ENCODE measurements at places on chromosomes 5 and 9.

DNA sequence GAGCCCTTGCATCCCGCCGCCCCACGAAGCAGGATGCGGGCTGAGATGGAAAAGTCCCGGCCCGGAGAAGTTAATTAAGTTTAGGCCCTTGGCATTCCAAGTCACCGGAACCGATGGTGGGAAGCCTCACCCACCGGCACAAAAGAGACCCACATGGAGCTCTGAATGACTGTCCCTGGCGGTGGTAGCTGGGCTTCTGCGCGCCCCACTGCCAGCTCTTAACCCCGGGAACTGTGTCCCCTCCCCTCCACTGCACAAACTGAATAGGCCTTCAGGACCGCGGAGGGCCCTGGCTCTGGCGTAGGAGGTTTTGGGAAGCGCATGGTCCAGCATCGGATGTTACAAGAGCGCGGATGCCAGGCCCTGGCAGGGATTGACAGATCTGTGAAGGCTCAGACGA, 291.1 kb upstream of the TUT7 start:
- no peak for DNase-seq

- DNase-seq: no peak
Measured at GRCh38 chr9:107216329-107216728, 66.8 kb upstream of the RAD23B start.

DNA sequence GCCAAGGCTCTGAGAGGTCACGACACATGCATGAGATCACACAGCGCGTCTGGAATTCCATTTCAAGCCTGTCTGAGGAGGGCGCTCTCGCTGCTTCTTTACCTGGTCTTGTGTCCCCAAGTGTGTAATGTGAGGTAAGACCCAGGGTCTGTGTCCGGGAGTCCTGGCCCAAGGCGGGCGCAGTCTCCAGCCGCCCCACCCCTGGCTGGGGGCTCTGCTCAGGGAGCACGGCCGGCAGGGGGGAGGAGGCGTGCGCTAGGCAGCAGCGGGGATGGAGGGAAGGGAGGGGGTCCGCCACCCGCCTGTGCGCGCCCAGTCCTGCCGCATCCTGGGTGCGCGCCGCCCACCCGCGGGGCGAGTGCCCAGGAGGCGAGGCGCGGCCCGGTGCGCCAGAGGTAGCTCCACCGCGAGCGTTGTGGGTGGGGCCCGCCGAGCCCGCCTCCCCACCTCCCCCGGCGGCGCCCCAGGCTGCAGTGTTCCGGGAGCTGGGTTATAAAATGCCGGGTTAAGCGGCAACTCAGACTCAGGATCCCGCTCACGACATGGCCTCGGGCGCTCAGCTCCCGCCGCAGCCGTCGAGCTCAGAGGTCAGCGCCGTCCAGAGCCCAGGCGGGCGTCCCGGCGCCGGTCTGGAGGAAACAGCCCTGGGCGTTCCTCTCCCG, at the start of gene CCNI2:
Gene CCNI2 (plus strand): TSS at position 473 of the 662 bp plus-strand sequence. CDS start 70 bp downstream, at position 543.
- peak; percentile 24 for DNase-seq

DNA sequence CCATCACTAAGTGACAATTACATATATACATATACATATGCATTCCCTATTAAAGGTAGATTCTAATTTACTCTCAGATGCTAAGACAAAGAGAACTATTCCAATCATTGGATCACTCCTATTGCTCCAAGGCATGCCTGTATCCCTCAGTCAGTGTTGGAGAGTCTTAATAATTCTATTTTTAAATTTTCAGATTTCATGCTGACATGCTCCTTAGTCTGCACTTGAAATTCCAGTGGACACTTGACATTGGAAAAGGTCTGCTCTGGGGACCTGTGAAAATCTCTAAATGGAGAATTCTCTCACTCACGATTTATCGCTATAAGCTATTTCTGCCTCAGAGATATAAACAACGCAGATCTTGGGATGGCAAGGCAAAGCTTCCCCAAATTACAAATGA, 3.9 kb upstream of the FUBP3 start:
- no peak for DNase-seq

DNA sequence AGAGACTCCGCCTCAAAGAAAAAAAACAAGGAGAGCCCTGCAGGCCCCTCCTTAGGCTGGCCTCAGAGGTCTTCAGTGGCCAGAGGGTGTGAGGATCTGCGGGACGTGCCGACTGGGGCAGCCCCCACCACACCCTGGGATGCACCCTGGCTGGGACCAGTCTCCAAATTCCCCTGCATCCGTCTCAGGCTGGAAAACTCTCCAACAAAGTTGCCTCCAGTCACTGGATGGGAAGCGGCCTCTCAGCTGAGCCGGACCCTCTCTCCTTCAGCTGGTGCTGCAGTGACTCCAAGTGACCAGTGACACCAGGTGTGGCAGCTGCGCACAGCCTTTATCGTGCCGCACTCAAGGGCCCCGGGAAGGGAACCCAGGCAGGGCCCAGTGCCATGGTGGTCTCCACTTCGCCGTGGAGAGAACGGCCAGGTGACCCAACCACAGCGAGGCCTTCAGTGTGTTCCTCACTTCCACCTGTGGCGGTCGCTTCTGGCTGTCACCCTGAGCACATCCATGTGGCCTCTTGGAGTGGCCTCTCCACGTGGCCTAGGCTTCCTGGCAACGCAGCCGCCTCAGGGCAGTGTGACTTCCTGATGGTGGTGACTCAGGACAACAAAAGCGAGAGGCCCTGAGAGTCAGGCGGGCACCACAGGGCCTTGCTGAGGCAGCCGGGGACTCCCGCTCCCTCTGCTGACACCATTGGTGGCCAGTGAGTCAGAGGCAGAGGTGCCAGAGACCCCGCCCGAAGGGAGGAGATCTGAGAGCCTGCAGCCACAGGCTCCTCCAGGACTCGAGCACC, 19.3 kb upstream of the CAMSAP1 start:
- DNase-seq: no peak

DNA sequence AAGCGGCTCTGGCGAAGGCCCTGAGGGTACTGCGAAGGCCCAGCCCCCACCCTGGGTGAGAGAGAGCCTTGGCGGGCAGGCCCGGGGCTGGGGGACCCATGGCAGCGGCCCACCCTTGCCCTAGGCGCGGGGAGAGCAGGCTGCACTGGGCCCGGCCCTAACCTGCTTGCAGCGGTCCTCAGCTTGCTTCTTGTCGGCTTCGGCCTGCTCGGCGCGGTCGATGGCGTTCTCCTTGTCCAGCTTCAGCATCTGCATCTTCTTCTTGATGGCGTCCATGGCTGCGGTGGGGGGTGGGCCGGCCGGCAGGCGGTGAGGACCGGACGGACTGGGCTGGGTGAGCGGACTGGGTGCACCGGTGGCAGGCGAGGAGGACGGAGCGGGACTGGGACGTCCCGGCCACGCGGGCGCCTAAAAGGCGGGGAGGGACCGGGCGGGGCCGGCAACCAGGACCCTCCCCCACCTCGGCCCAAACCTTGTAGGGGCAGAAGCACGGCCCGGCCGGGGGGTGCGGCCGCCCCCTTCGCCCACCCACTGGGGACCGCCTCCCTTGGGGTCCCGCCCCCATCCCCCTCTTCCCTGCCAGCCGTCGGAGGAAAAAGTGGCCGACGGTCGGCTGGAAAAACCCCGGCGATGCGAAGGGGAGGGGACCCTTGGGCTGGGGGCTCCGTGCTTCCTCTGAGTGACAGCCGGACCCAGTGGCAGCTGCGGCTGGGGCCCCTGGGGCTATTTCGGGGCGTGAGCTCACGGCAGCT, at the start of gene TPM2:
Gene TPM2 (minus strand): TSS at position 384 of the 752 bp plus-strand sequence. CDS start 108 bp downstream, at position 276.
- peak; percentile 18 for DNase-seq

DNA sequence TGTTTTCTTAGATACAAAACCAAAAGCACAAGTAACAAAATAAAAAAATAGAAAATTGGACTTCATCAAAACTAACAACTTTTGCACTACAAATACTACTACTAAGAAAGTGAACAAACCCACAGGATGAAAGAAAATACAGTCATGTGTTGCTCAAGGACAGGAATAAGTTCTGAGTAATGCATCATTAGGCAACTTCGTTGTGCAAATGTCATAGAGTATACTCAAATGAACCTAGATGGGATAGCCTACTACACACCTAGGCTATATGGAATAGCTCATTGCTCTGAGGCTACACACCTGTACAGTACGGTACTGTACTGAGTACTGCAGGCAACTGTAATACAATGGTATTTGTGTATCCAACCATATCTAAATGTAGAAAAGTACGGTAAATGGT, 88.3 kb downstream of the RAPGEF1 start:
- no peak for DNase-seq

GRCh38 chr9:108621991-108622855, 233.6 kb downstream of the ACTL7B start:
- no peak for DNase-seq

GRCh38 chr5:177452688-177453638, 6.3 kb downstream of the PRR7 start:
- no peak for DNase-seq

GRCh38 chr9:112495614-112496013, 9.0 kb downstream of the KIAA1958 start:
- no peak for DNase-seq

DNA sequence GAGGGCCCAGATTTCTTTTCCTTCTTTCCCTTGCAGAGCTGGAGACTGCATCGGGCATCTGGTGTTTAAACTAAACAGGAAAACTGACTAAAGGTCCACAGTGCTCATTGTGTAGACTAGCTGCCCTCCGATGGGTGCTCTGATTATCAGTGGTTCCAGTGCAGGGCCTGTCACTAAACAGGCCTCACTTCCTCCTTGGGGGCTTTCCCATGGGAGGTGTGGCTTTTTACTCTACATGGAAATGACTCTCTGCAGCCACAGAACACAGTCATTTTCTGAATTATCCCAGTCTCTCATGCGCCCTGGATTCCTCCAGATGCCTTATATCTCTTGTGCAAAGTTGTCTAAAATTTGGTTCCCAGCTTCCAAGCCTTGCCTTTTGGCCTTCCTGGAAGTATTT, 199.2 kb downstream of the TRIO start:
- DNase-seq: no peak

DNA sequence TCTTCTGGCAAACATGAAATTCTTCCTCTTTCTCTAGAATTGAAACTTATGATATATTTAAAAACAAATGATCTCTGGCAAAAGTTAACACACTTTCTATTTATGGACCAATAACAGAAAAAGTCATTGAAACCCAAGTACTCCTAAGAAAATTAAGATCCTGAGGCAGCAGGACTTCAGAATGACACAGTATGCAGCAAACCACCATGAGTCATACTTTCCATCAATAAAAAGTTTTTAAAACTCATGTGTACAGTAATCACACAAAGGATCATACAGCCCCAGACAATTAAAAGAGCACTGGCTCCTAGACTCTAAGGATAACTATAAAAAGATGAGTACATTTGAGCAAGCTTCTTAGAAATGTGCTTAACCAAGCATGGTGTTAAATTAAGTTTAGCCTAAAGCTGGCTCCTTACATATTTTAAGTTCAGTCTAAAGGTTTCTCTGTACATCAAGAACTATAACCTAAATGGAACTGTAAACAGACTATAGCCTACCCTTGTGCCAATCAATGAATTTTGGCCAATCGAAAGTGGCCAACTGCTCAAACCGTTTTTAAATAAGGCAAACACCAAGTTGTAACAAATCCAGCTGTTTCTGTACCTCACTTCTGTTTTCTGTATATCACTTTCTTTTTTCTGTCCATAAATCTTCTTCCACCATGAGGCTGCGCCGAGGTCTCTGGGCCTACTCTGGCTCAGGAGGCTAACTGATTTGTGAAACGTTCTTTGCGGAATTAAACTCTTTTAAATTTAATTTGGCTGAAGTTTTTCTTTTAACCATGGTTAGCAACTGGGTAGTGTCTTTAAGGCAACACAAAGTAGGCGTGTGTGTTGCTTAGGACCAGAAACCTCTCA, 232.1 kb upstream of the PIK3R1 start:
- DNase-seq: no peak

GRCh38 chr5:67015541-67016191, 180.9 kb downstream of the CD180 start:
- DNase-seq: no peak

- DNase-seq: no peak
Measured at GRCh38 chr9:81841333-81841732, 86.9 kb upstream of the SPATA31D4 start.

DNA sequence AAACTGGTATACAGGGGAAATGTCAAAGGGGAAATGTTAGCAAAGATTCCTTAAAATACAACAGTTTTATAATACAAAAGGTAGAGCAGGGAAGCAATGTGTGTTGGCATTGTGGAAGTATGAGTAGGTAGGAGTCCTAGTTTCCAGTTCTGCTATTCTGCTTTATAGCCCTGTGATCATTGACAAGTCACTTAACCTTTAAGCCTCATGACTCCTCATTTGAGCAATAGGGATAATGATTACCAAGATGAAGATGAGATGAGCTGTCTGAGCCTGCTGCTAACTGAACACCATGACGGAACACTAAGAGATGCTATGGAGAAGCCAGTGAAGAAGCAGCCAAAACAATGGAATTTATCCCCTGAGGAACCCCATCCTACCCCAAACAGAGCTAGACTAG, 251.7 kb downstream of the PAPPA start:
- no peak for DNase-seq

DNA sequence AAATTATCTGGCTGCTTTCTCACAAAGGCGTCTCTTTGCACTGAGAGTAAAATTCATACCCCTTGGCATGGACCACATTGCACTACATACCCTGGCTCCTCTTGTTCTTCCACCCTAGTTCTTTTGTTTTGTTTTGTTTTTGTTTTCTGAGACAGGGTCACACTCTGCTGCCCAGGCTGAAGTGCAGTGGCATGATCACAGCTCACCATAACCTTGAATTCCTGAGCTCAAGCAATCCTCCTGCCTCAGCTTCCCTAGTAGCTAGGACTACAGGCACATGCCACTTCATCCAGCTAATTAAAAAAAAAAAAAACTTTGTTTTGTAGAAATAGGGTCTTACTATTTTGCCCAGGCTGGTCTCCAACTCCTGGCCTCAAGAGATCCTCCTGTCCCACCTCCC, 51.4 kb downstream of the ARRDC3 start:
- DNase-seq: no peak

GRCh38 chr5:116887104-116887503, 312.5 kb upstream of the SEMA6A start:
- DNase-seq: no peak

DNA sequence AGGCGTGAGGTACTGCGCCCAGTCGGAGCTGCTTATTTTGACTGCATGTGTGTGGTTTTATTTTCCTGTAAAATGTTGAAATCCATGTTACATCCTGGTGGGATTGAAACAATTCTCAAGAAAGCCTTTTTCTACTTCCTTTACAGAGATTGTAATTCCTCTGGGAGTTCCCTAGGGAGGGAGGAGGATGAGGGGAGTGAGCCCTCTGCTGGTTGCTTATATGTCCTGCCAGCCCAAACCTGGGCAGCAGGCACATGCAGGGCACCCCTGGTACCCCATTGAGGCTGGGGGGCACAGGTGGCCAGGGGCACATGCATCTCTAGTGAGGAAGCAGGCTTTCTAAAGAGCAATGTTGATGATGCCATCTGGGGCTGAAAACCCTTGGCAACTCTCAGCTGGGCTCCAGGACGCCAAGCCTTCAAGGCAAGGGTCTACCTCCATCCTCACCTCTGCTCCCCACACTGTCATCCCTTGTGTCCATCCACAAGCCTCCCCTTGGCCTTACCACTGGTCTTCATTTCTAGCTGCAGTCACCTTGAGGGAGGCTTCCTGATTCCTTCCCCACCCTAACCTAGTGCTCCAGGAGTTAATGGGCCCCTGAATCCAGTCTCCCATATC, 84.7 kb upstream of the TNFSF8 start:
- peak; percentile 15 for DNase-seq

DNA sequence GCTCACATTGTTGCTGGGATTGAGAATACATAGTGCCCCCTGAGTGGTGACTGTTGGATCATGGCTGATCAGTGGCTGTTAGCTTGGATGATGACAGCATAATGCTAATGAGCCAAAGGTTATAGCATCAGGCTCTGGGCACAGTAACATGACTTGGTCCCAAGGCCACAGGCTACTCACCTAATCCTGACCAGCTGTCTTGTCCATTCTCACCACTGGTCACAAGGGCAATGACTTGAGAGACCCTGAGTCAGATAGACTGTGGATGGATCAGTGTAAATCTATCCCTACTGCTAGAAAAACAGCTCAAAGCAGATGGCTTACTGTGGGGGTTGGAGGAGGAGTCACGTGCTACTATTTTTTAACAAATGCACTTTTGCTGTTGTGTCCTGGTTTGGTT, 74.7 kb downstream of the AOPEP start:
- DNase-seq: no peak
